ENCODE measurements at places on chromosomes 2 and 18. TPM values are rescaled to one million over a fixed set of nuclear protein-coding genes. Genes with fewer than 3 reads are reported as not detected.

The ACKR3 gene
- 24.5 TPM for total RNA-seq

DNA sequence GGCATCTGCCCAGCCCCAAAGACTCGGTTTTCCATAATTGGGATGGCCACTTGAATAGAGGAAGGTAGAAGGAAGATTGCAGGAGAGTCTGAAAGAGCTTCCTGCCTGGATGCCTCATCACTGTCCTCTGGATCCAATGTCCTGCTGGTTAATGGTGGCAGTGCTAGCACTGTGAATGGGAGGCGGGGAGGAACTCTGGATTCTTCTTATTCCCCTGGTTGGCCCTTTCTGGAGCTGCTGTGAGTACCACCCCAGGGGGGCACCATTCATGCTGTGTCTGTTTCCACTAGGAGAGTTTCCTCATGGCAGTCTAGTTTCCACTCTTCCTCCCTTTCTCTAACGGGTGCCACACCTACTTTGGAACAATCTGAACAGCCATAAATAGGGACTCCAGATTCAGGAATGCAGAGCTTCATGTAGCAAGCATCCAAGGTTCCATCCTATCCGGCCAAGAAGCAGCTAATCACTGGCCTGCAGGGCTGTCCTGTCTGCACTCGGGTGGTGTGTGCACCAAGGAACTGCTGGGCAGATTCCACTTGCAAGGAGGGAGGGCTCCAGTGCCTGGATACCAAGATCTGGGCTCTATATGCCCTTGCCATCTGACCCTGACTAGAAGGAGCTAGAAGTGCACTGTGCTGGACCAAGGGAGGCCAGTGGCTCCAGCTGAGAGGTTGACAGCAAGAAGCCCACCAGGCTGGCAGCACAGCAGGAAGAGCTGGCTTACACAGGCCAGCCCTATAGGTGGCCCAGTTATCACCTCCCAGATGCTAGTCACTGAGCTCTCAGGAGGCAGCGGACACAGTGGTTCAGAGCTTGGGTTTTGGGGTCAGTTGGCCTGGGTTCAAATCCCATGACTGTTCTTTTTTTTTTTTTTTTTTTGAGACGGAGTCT lies 4.6 kb upstream of the ATOH8 start:
- H3K27me3 ChIP-seq: peaks cover 40% of the 10 kb centered on the region
- no peaks in the 10 kb centered on the region for H3K36me3 ChIP-seq

GRCh38 chr2:74008761-74009395 lies 24.2 kb downstream of the TET3 start:
- H3K4me3 ChIP-seq: peak overlapping the region; percentile 72
- peak overlapping the region; percentile 16 for H3K27ac ChIP-seq
- peaks cover 56% of the 10 kb centered on the region for H3K4me1 ChIP-seq

GRCh38 chr2:144270951-144271350 lies 249.0 kb downstream of the ZEB2 start:
- no peak for DNase-seq
- no peaks in the 10 kb centered on the region for H3K36me3 ChIP-seq
- H3K27ac ChIP-seq: no peak overlapping the region
- peaks cover 12% of the 10 kb centered on the region for H3K4me1 ChIP-seq
- no peak overlapping the region for H3K4me3 ChIP-seq

The DAPL1 gene
- not detected for total RNA-seq

The NEURL3 gene
- not detected for total RNA-seq

The PID1 gene
- 0.91 TPM for total RNA-seq

- no peaks in the 10 kb centered on the region for H3K4me1 ChIP-seq
- no peak for DNase-seq
- no peaks in the 10 kb centered on the region for H3K27me3 ChIP-seq
- H3K4me3 ChIP-seq: no peak overlapping the region
- peaks cover 4% of the 10 kb centered on the region for H3K36me3 ChIP-seq
- H3K27ac ChIP-seq: no peak overlapping the region
These were observed 135.0 kb upstream of the RIOK3 start for GRCh38 chr18:23317975-23318675.

GRCh38 chr2:112142525-112143078 lies 4.4 kb downstream of the FBLN7 start:
- peaks cover under 1% of the 10 kb centered on the region for H3K27me3 ChIP-seq
- H3K4me3 ChIP-seq: peak overlapping the region; percentile 73
- no peak overlapping the region for H3K27ac ChIP-seq

The EVX2 gene
- total RNA-seq: 0.43 TPM

DNA sequence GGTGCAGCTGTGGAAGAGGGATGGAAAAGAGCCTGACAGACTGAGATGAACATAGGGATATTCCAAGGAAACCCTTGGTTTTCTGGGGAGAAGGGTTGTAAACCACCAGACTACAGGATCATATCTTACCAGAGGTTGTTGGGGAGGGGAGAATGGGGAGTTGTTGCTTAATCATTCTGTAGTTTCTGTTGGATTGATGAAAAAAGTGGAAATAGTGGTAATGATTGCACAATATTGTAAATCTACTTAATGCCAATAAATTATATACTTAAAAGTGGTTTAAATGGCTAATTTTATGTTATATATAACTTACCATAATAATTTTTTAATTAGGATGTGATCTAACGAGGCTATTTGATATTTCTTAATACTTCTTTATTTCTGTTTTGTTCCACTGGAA lies 800.9 kb downstream of the BCL11A start:
- H3K4me1 ChIP-seq: peaks cover 4% of the 10 kb centered on the region
- DNase-seq: no peak
- H3K36me3 ChIP-seq: no peaks in the 10 kb centered on the region
- no peaks in the 10 kb centered on the region for H3K27me3 ChIP-seq

The REG3G gene
- not detected for total RNA-seq

DNA sequence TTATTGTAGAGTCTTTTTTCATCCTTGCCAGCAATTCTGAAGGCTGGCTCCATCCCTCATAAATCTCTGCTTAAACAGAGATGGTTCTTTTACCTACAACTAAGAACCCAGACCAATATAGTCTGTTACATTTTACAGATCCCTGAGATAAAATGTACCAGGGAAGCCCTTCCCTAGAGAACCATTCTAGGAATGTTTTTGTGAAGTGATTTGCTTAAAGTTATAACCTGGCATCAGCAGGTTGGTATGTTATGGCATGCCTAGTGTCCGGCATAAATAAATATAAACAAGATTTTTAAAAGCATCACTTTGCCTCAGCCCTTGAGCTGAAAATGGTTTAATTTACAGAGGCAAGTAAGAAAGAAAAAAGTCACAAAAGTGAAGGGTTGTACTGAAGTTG lies 18.5 kb upstream of the NPAS2 start:
- H3K4me3 ChIP-seq: no peak overlapping the region
- peaks cover 10% of the 10 kb centered on the region for H3K4me1 ChIP-seq
- no peaks in the 10 kb centered on the region for H3K36me3 ChIP-seq
- H3K27me3 ChIP-seq: peaks cover 2% of the 10 kb centered on the region
- DNase-seq: no peak
- H3K27ac ChIP-seq: no peak overlapping the region

DNA sequence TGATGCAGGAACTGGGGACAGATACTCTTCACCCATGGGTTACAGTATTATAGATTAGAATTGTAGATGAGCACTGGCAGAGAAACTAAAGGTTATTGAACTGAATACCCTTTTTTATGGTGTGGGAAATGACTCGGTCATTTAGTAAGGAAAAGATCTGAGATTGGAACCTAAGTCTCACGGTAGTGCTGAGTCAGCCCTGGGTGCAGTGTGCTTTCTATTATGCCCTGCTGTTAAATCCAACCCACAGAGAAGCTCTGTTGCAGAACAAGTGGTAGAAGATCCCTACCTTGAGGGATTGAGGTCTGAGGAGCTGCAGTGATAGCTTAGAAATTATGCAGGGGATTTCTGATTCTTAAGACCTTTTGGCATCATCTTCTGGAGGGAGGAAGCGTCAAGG lies 12.7 kb downstream of the CCT7 start:
- peaks cover 16% of the 10 kb centered on the region for H3K36me3 ChIP-seq
- H3K27ac ChIP-seq: no peak overlapping the region
- H3K4me3 ChIP-seq: no peak overlapping the region
- DNase-seq: no peak

The NEB gene
- total RNA-seq: 0.77 TPM

GRCh38 chr2:9757501-9758264 lies 85.6 kb upstream of the TAF1B start:
- no peaks in the 10 kb centered on the region for H3K36me3 ChIP-seq
- DNase-seq: no peak
- H3K4me1 ChIP-seq: peaks cover 44% of the 10 kb centered on the region
- peak overlapping the region; percentile 39 for H3K4me3 ChIP-seq
- peak overlapping the region; percentile 51 for H3K27ac ChIP-seq
- H3K27me3 ChIP-seq: peaks cover 25% of the 10 kb centered on the region

The KLHL29 gene
- total RNA-seq: 7.3 TPM

The C1GALT1C1L gene
- total RNA-seq: not detected

- H3K4me1 ChIP-seq: no peaks in the 10 kb centered on the region
- H3K36me3 ChIP-seq: peaks cover 9% of the 10 kb centered on the region
- DNase-seq: no peak
- H3K4me3 ChIP-seq: no peak overlapping the region
- H3K27me3 ChIP-seq: no peaks in the 10 kb centered on the region
- no peak overlapping the region for H3K27ac ChIP-seq
These were observed 25.7 kb downstream of the RAPGEF4 start for GRCh38 chr2:172761306-172761705.

DNA sequence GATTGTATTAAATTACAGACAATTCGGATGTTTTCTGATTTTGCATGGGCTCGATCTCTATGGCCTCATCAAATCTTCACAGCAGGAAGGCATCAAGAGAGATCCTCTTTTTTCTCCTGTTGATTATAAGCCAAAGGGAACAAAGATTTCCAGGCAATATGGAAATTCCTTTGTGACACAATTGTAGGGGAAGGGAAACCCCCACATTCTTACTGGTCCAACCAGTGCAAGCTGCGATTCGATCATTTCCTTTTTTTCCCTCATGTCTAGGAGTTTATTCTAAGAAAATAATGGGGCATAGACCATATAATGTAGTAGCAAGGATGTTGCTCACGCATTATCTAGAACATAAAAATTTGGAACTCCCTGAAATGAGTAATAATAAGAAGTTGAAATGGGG lies 87.7 kb downstream of the LYPD6 start:
- H3K36me3 ChIP-seq: no peaks in the 10 kb centered on the region
- no peak overlapping the region for H3K4me3 ChIP-seq
- H3K27ac ChIP-seq: no peak overlapping the region
- peaks cover 12% of the 10 kb centered on the region for H3K4me1 ChIP-seq

The GKN2 gene
- total RNA-seq: not detected

GRCh38 chr2:6452702-6453481 lies 412.8 kb downstream of the CMPK2 start:
- H3K27me3 ChIP-seq: no peaks in the 10 kb centered on the region
- peaks cover 28% of the 10 kb centered on the region for H3K4me1 ChIP-seq
- H3K27ac ChIP-seq: no peak overlapping the region
- H3K36me3 ChIP-seq: peaks cover 28% of the 10 kb centered on the region

The SPC25 gene
- 39.3 TPM for total RNA-seq

DNA sequence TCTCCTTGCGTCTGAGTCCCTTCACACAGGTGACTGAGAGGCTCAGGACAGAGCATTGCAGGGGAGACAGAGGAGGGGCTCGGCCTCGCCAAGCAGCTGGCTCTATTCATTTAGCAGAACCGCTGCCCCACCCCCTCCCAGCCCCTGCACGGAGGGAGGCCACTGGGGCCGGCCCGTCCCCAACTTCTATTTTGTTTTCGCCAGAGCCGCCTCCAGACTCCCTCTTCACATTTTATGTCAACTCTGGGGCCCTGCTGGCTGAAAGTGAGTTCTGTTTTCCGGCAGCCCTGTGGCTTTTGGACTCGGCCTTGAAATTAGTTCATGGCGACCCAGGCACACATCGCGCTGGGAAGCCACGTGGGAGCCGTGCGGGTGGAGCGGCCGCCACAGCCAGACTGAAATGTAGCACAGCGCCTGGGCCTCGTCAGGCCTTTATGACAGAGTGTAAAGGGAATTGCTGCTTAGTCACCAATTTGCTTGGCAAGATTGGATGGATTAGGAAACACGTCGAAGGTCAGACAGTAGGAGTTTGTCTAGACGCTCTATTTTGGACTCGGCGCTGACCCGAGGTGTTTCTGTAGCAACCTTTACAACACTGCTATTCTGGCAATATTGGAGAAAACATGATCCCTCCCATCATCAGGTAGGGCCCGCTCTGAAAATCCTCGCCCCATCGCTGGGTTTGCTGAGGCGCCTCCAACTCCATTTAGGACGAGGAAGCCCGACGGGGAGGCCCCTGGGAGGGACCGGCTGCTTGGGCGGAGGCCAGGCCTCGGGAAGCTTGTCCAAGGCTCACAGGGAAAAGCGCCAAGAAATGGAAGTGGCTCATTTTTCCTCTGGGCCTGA lies 90.7 kb upstream of the CTDP1 start:
- no peaks in the 10 kb centered on the region for H3K36me3 ChIP-seq
- peaks cover 10% of the 10 kb centered on the region for H3K4me1 ChIP-seq
- H3K27me3 ChIP-seq: peaks cover 15% of the 10 kb centered on the region

The CCL20 gene
- total RNA-seq: not detected

The CDH20 gene
- 0.63 TPM for total RNA-seq

The BCL11A gene
- 2.3 TPM for total RNA-seq

GRCh38 chr2:162159446-162159845 lies 7.4 kb upstream of the GCG start:
- no peak overlapping the region for H3K4me3 ChIP-seq
- no peaks in the 10 kb centered on the region for H3K4me1 ChIP-seq
- H3K27ac ChIP-seq: no peak overlapping the region
- no peaks in the 10 kb centered on the region for H3K27me3 ChIP-seq

The SLC11A1 gene
- 0.09 TPM for total RNA-seq

GRCh38 chr2:6301426-6301825 lies 564.3 kb downstream of the CMPK2 start:
- H3K27me3 ChIP-seq: no peaks in the 10 kb centered on the region
- peaks cover 5% of the 10 kb centered on the region for H3K4me1 ChIP-seq
- H3K4me3 ChIP-seq: no peak overlapping the region
- no peak overlapping the region for H3K27ac ChIP-seq

The CROCC2 gene
- total RNA-seq: not detected

GRCh38 chr18:64094210-64094609 lies 54.7 kb downstream of the LINC00305 start:
- H3K27me3 ChIP-seq: no peaks in the 10 kb centered on the region
- no peaks in the 10 kb centered on the region for H3K36me3 ChIP-seq
- no peak overlapping the region for H3K27ac ChIP-seq
- DNase-seq: no peak

The SDC1 gene
- total RNA-seq: 85.4 TPM

DNA sequence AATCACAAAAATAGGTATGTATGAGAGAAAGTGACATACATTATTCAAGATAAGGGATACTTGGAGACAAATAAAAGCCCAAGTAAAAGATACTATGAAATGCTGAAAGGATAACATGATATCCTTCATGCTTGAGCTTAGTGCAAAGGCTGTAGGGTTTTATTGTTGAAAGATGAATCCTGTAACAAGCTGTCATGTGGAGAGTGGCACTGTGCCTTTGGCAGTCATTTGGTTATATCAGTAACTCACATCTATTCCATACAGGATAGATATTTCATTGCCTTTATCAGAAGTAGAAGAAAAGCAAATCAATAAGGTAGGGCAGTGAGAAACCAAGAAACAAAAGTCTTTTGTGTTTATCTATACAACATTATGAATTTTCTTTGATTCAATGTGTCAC lies 211.0 kb downstream of the ZNF385B start:
- H3K4me1 ChIP-seq: peaks cover 19% of the 10 kb centered on the region
- H3K4me3 ChIP-seq: no peak overlapping the region
- no peak overlapping the region for H3K27ac ChIP-seq
- H3K27me3 ChIP-seq: no peaks in the 10 kb centered on the region
